Fibroblast of skin of abdomen (primary cell): ENCODE measurements at places on chromosomes 12 and 14.

DNA sequence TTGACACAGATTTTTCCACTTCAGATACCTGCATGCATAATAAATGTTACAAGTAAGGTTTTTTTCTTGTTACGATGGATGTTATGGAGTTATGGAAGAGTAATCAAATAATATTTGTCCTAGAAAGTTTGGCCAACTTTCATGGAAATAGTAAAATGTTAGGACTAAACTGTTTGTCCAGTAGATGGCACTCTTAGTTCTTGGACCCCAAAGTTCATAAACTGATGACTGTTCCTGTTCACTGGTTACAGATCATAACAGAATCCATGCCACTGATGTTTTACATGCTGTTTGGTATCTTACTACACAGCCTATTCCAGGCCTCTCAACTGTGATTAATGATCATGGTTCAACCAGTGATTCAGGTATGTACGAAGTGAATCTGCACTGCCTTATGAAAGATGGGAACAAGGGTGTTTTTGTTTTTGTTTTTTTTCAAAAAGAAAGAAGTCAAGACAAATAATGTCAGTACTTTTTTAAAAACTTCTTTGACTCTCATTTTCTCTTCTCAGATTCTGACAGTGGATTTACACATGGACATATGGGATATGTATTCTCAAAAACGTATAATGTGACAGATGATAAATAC, 48.8 kb upstream of the SLCO1C1 start:
- DNase-seq: peak; percentile 53

GRCh38 chr12:80860206-80860605, 77.5 kb downstream of the LIN7A start:
- no peak for DNase-seq

DNA sequence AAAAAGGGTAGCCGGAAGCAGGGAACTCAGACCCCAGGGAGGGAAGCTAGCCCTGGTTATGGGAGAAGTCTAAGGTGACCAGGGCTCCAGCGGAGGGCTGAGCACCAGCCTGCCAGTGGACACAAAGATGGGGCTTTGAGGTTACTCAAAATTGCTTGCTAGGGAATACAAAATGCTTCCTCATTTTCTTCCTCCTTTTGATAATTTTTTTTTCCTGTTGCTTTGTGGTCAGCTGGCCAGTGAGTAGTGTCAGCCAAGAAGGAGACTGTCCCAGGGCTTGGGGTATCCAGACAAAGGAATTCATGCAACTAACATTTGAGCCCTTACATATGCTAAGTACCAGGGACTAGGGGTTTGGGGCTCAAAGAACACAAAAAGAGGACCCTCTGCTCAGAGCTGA, 206.2 kb downstream of the PPM1H start:
- DNase-seq: no peak

GRCh38 chr12:42442888-42443287, 116.9 kb downstream of the PPHLN1 start:
- no peak for DNase-seq

DNA sequence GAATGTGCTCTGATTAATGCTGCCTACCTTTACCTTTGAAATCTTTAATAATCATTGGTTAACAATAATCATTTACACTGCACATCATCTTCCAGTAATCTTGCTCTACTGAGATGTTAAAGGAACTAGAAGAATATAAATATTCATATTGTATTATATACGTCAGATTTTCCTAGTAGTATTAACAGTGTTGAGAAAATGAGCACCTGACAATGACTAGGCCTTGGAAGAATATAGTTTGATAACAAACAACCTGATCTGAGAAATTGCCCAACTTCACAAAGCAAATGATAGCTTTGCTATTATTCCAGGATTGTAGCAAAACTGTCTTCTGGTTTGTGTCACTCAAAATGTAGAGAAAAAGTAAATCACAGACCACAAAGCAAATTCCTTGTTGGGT, 467.1 kb downstream of the NOVA1 start:
- DNase-seq: no peak

DNA sequence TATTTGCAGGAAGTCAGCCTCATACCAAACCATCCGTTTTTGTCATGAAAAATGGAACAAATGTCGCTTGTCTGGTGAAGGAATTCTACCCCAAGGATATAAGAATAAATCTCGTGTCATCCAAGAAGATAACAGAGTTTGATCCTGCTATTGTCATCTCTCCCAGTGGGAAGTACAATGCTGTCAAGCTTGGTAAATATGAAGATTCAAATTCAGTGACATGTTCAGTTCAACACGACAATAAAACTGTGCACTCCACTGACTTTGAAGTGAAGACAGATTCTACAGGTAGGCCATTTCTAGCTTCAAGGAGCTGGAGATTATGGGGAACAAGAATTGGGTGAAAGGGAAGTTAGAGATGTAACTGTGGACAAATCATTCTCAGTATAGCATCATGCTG, 126.1 kb downstream of the DAD1 start:
- DNase-seq: no peak

- DNase-seq: peak; percentile 56
Observed at GRCh38 chr12:67676624-67677023, 28.1 kb downstream of the DYRK2 start.

GRCh38 chr12:113837528-113838296, 128.4 kb downstream of the RBM19 start:
- DNase-seq: no peak

GRCh38 chr14:48622980-48623379, 947.6 kb upstream of the MDGA2 start:
- DNase-seq: no peak

- DNase-seq: peak; percentile 47
Observed at GRCh38 chr14:71698027-71698426, 234.2 kb upstream of the RGS6 start.

- DNase-seq: peak; percentile 85
Observed at GRCh38 chr12:30794591-30795409, 40.0 kb upstream of the CAPRIN2 start.

DNA sequence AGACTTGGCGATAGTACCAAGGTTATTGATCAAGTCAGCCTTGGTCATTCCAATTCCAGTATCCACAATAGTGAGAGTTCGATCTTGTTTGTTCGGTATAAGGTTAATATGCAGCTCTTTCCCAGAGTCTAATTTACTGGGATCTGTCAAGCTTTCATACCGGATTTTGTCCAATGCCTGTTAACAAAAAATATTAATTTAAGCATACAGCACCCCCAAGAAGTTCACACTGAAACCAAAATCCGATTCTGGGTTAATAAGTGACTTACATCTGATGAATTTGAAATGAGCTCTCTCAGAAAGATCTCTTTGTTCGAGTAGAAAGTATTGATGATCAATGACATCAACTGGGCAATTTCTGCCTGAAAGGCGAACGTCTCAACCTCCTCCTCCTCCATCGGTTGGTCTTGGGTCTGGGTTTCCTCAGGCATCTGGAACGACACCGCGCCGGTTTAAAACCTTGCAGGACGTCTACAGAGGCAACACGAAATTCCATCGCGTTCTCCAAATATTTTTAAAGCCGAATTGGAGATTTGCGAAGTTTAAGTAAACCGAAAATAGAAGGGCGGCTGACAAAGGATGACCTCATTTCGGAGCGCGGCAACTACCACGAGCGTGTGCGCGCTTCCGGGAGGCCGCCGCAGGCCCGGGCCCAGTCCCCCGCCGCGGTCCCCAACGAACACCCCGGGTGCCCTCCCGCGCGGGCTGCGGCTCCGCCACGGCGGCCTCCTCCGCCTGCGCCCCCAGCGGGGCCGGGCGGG, 716 bp downstream of the HSP90AA1 start:
- DNase-seq: peak; percentile 52

DNA sequence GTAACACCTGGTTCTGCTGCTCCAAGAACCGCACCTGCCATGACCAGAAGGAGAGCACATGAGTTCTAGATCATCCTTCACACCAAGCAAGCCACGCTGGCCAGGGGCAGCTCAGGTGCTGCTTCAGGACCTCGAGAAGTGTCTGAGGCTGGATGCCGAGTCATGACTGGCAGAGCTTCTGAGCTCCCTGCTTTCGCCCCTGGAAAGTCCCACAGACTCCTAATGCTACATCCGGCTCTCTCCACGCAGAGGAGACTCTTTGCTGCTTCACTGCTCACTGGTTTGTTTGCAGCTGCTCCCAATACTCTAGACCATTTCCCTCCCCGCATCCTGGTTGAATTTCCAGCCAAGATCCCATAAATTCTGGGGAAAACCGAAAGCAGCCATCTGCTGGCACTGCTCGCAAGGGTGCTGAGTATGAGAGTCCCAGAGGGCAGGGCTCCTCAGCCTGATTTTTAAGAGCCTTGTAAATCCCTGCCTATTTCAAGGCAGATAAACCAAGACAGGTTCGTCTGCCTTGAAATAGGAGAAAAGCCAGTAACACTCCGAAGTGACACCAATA, 1.4 kb downstream of the KRT2 start:
- DNase-seq: no peak

- no peak for DNase-seq
Observed at GRCh38 chr12:121539908-121540307, 40.9 kb downstream of the KDM2B start.

- DNase-seq: peak; percentile 40
Observed at GRCh38 chr12:105214148-105214547, 21.8 kb downstream of the APPL2 start.

GRCh38 chr12:47194501-47194900, 114.7 kb upstream of the AMIGO2 start:
- no peak for DNase-seq

GRCh38 chr14:32043624-32044023, 33.5 kb upstream of the ARHGAP5 start:
- DNase-seq: no peak

GRCh38 chr14:61190341-61190740, 90.8 kb downstream of the TMEM30B start:
- DNase-seq: no peak

DNA sequence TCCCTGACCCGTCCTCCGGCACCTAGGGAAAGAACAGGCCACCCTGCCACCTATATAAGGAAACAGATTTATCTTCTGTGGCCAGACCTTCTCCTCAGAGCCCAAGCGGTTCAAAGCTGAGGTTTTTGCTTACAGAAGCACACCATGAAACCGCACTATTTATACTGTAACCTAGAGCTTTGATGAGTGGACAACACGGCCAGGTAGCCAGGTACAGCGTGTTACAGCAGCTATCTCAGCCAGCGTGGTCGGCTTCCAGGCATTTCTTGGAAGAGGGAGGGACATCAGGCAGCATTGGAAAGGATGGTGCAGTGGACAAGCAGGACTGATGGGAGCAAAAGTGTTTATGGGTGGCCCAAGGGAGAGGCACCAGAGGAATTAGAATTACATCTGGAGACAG, 34.4 kb downstream of the TTC7B start:
- DNase-seq: no peak

- DNase-seq: no peak
Observed at GRCh38 chr14:94175011-94175745, 1.1 kb downstream of the PPP4R4 start.

GRCh38 chr12:4407136-4407535, 27.6 kb upstream of the FGF23 start:
- no peak for DNase-seq

DNA sequence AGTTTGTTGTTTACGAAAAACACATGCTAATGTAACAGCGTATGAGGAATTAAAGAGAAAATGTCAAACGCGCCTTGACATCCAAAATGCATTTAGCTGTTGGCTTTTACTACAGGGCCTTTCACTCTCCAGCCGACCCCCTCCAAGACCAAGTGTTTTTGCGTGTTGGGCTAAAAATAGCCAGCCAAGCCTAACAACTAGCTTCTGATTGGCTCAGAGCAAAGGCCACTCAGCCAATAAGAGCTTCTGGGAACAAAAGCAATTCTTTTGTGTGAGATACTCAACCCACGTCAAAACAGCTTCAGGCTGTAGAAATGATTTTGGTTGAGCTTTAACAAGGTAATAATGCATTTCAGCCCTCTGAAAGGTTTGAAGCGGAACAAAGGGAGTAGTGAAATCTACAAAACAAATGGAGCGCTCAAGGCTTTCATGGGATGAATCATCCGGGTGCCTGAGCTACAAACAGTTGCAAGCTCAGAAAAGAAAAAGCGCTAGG, 198.7 kb upstream of the DCN start:
- peak; percentile 87 for DNase-seq

DNA sequence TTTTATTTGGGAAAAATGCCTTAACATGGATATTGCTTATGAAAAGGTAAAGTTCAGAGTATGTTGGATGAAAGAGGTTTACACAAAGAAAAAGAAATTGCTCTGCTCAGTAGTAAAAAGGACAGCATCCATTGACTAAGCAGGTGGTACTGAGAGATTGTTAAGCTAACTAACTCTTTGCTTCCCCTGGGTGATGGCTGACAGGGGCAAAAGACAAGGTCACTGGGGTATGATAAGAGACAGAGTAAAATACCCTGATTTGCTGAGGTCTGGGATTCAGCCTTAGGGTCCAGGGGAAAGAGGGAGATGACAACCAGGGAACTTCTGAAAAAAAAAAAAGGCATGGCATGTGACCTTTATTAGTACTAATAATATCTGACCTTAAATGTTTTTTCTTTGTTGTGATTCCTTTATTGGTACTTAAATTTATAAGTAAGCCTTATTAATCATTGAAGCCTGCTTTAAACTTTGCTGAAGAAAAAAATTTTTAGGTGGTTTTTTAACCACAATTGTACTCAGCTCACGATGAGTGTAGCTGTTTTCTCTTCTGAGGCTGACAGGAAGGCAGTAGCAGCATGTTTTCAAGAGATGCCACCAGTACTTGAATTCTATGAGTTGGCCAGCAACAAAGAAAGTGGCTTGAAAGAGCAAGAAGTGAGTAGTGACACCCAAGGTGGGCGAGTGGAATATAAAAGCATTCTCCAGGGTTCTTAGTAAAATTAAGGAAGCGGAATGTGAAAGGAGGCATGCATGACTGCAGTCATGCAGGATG, 43.7 kb upstream of the KITLG start:
- no peak for DNase-seq

- DNase-seq: peak; percentile 61
Observed at GRCh38 chr12:93325855-93326254, 51.9 kb upstream of the NUDT4 start.
